ENCODE measurements at places on chromosomes 6 and 20.
A peak's percentile ranks its signal among the peaks of the same experiment; 100 is the strongest.

DNA sequence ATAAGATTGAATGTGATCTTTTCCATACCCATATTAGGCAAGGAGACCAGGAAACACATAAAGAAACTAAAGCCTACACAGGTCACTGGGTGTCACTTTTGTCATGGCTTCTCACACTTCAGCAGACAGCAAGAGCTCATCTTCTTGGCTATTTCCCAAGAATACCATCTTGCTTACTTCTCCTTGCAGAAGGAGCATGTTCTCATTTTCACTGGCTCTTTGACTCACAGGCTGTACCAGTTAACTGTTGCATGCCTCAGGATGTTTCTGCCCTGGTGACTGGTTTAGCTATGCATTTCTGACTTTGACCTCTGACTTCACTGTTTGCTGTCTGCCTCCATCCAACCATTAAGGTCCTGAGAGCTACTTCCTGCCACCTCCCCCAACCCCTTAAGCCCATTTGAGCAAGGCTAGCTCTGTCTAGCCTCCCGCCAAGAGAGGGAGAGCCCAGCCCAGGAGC is 40.3 kb upstream of the OGFRL1 start:
- DNase-seq: no peak

DNA sequence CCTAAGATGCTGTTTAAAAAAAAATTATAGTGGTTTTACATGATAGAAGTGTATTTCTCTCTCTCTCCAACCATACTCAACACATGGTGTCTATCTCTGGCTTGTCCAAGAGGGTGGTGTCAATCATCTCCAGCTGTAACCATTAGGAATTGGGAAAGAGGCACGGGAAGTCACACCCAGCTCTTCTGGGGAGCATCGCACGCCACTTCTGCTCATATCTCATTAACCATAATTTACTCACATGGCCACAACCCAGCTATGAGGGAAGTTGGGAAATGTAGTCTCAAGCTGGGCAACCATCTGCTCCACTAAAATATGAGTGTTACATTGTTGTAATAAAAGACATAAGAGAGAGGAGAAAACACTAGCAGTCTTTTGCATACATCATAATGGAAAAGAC is 30.4 kb upstream of the TSHZ2 start:
- DNase-seq: no peak

DNA sequence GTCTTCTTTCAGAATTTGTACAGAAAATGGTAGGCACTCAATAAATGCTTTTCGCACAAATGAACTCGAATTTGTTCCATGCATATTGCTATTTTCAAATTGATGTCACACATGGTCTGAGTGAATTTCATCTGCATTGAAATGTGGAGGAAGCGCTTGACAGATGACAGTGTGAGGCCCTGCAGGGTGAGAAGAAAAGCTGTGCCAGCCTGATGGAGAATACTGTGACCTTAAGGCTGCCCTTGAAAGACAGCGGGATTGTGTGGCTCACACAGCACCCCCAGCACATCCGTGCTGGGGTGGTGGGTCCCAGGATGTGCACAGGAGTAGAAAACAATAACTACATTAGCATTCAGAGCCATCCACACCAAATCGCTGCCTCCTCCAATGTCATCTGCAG is 14.8 kb upstream of the MCHR2 start:
- no peak for DNase-seq

DNA sequence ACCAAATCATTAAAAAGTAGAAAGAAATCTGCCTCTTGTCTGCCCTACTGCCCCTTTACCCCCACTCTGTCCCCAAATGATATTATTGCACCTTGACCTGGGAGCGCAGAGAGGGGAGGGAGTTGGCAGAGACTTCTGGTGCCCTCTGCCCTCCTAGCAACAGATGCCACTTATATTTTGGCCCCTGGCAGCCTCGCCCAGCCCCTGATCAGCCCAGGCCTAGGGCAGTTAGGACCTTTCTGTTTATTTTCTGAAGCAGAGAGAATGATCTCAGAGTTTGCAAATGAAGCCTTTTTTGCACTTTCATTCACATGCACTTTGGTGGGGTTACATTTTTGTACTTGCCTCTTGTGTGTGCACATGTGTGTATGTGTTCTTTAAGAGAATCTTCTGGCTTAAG is 8.4 kb upstream of the SGK2 start:
- DNase-seq: no peak

DNA sequence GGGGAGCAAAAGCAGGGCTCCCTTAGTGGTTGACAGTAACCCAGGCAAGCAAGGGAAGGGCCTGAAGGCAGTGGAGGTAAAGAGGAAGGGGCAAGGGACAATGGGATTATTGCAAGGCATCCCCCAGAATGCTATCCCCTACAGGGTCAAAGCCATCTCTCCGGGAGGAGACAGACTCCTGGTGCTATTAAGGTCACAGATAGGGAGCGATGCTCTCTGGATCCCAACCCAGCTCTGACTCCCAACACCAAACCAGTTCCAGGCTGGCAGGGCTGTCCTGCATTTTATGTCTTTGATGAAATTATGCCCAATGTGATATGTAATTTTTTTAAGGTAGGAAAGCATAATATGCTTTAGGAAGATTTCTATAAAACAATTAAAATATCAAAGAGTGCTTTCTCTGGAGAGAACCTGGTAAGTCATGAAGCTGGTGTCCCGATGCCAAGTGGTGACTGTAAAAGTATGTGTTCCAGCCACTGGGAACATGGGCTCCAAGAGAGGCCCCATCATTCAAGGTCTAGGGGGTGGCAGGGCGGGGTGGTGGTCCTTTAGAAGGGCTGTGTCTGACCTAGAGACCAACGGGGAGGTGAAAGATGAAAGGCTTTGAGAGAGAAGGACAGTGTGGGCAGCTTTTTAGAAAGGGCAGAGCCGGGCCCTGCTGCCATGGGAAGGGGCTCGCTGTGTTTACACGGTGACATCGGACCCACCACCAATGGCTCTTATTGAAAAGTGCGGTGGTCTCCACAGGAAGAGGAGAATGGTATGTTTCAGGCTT is 276.5 kb downstream of the CDC5L start:
- DNase-seq: no peak

- DNase-seq: no peak
These were observed 271.6 kb downstream of the DHX35 start for GRCh38 chr20:39233755-39234154.

DNA sequence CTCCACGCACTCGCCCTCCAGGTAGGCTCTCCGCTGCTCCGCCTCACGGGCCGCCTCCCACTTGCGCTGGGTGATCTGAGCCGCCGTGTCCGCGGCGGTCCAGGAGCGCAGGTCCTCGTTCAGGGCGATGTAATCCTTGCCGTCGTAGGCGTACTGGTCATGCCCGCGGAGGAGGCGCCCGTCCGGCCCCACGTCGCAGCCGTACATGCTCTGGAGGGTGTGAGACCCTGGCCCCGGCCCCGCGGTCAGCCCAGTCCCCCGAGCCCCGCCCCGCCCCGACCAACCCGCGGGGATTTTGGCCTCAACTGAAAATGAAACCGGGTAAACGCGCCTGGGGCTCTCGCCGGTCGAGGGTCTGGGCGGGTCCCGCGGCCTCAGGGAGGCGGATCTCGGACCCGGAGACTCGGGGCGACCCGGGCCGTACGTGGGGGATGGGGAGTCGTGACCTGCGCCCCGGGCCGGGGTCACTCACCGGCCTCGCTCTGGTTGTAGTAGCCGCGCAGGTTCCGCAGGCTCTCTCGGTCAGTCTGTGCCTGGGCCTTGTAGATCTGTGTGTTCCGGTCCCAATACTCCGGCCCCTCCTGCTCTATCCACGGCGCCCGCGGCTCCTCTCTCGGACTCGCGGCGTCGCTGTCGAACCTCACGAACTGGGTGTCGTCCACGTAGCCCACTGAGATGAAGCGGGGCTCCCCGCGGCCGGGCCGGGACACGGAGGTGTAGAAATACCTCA is 598 bp downstream of the HLA-B start:
- peak; percentile 34 for DNase-seq

- DNase-seq: no peak
These were observed 8.7 kb downstream of the RNF24 start for GRCh38 chr20:4006640-4007039.
